GM13976 (cell line): ENCODE measurements at places on chromosomes 11 and 22.

GRCh38 chr11:75557666-75558494 is 4.2 kb upstream of the SERPINH1 start:
- no peak for DNase-seq

- no peak for DNase-seq
Observed at GRCh38 chr11:77617892-77618291, 19.7 kb downstream of the CLNS1A start.

GRCh38 chr11:17385492-17385891 is 3.0 kb downstream of the KCNJ11 start:
- no peak for DNase-seq

DNA sequence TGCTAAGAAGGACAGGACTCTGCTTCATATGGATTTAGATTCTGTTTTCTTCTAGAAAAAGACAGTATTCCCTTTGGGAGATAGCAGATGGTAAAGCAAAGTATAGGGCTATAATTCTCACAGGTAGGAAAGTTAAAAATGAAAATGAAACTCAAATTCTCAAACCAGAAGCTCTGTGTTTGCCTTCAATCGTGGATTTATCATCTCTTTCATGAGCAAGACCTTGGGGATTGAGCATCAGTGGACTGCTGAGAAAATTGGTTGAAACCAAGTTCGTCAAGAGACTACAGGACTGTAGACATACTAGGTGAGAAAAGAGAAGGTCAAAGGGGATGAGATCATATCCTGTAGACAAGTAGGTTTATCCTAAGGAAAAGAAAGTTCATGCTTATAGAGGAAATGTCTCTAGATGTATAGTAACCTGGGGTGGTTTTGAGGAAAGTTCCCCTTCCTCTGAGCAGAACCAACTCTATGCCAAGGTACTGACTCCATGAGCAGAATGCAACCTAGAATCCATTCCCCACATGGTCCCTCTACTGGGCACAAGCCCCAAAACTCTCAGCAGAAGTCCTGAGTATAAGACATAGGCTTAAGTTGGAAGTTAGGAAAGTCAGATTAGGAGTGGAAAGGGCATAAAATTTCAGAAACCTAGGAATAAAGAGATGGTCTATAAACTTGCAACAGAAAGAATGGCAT is 46.5 kb downstream of the SLC5A12 start:
- no peak for DNase-seq

GRCh38 chr22:23395530-23396361 is 184.3 kb downstream of the IGLL1 start:
- peak; percentile 31 for DNase-seq

- no peak for DNase-seq
Observed at GRCh38 chr11:77198440-77198849, 70.4 kb downstream of the MYO7A start.

DNA sequence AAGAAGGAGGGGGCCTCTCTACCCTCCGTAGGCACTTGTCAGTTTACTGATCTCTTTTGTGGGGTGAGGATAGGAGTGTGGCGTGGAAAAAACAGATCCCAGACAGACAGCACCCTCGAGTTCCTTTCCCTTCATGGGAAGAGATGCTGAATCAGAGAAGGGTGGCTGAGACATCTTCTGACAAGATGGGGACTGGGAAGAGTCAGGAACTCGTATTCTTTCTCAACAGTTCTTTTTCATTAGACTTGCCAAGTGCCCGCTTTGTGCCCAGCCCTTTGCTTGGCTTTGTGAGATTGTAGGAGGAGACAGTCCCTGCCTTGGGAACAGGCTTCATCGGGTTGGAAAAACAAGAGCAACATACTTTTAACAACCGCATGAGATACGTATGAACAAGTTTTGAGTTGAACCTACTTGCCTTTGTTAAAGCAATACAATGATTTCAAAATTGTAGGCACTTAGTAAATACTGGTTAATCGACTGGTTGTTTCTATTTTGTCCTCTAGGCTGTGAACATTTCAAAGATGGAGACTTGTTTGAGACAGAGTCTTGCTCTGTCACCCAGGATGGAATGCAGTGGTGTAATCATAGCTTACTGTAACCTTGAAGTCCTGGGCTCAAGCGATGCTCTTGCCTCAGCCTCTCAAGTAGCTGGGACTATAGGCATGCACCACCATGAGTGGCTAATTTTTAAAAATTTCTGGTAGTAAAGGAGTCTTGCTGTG is 1.1 kb downstream of the RRM1 start:
- no peak for DNase-seq

- peak; percentile 78 for DNase-seq
Observed at GRCh38 chr22:40036591-40037225, 42.0 kb downstream of the FAM83F start.

DNA sequence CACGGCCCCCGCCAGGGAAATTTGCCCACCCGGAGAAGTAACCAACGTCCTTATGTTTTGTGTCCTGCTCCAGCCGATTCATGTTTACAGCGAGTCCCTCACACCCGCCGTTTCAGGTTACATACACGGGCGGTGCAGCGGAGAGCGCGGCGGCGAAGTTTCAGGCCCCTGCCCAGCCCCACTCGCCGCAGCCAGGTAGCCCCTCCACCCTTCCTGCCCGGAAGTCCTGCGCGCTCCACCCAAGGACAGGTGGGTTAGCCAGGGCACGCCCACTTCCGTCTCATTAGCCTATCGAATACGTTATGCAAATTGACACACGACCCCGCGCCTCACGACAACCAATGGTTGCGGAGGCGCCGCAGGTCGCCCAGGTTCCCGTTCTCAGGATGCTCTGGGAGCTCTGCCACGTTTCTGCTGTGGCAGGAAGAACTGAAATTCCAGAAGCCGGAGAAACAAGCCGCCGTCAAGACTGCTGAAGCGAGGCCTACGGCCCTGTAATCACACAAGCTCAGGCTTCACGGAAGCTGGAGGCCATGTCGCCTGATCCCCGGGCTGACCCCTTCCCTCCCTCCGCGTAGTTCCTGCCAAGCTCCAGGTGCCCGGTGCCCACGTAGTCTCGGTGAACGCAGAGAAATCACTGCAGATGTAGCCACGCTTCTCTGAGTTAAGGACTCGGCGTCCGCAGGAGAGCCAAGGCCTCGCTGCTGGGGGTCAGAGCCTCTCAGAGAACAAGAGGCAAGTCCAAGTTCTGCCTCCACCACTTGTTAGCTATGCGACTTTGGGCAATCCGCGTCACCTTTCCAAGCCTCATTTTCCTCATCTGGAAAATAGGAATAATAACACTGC is 22.4 kb upstream of the MYH9 start:
- peak; percentile 84 for DNase-seq

- no peak for DNase-seq
Observed at GRCh38 chr11:108818971-108819370, 154.1 kb downstream of the DDX10 start.

GRCh38 chr11:130128626-130129025 is 31.0 kb upstream of the ST14 start:
- no peak for DNase-seq

- no peak for DNase-seq
Observed at GRCh38 chr11:8058216-8058615, 22.8 kb upstream of the TUB start.

DNA sequence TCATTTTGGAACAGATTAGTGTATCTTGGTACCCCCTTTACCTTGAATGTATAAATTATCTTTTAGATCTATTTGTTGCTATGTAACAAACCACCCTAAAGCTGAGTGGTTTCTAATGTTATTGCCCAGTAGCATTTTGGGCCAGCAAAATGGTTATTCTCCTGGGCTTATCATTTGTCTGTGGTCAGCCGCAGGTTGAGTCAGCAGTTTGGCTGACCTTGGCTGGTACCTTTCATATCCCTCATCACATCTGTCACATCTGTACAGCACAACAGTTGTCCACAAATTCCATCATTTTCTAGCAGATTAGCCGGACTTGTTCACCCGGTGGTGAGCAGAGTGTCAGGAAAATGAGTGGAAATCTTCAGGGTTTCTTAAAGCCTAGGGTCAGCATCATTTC is 588.5 kb upstream of the ARHGAP42 start:
- no peak for DNase-seq

GRCh38 chr22:39518996-39519680 is 1.2 kb upstream of the ATF4 start:
- DNase-seq: no peak

GRCh38 chr22:20044495-20045151 is 23.7 kb downstream of the TANGO2 start:
- DNase-seq: no peak

- no peak for DNase-seq
Observed at GRCh38 chr11:17752144-17752543, 17.6 kb downstream of the KCNC1 start.

GRCh38 chr11:113241636-113242054 is 72.7 kb upstream of the TTC12 start:
- DNase-seq: no peak

DNA sequence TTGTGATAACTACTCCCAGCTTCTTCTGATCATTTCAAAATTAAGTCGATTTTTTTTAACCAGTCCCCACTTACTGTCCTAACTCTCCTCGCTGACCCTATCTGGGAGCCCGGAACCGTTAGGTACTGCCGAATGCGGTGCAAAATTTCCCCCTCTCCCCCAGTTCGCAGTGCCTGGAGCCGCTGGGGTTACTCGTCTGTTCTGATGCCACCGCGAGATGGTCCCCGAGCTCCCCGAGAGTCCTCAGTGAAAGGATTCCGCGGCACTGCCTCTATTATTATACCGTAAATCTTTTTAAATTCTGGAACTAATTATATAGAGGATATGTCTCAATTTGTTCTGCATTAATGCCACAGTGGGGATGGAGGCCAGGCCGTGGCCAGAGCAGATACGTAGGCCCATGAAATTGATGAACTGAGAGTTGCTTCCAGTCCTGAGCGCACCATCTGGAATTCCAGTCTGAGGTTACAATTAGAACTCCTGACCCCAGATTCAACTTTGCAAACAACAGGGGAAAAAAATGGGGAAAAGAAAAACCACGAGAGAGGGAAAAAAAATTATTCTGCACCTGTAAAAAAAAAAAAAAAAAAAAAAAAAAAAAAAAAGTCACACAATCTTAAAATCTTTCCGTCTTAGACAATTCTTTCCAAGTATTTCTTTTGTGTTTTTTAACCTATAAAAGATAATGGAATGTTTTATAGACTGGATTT is 4.3 kb upstream of the WT1 start:
- no peak for DNase-seq

- peak; percentile 94 for DNase-seq
Observed at GRCh38 chr11:64240435-64241240, at the start of gene FKBP2. FKBP2 (plus strand) TSS chr11:64241095; CDS start chr11:64242388, 1,293 bp downstream.

- DNase-seq: peak; percentile 48
Observed at GRCh38 chr11:76371170-76371569, 9.8 kb downstream of the THAP12 start.

- DNase-seq: no peak
Observed at GRCh38 chr11:112421879-112422278, 161.2 kb upstream of the PLET1 start.

- no peak for DNase-seq
Observed at GRCh38 chr11:57812634-57813033, 51.0 kb downstream of the CTNND1 start.

DNA sequence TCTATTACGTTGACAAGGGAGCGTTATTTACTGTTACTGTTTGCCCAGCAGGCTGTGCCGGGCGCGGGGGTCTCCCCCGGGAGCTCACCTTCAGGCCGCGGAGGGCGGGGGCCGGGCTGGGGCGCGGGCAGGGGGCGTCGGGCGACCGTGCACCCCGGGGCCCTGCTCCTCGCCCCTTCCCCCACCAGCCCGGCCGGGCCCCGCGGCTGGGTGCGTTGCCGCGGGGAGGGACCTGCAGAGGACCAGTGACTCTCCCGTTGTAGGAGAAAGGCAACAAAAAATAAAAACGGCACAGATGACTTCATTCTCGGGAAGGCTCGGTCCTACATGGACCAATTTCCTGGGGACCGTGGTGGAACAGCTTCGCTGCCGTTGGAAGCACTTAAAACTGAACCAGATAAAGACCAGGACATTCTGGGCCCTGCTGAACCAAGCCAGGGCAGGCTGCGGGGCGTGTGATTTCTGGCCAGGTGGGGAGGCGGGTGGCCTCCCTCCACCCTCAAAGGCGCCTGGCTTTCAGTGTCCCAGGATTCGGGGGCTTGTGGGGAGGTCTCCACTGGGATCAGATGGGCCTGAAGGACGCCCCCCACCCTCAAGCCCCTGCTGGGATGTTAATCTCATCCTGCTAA is 57.4 kb downstream of the IGLL1 start:
- DNase-seq: no peak

DNA sequence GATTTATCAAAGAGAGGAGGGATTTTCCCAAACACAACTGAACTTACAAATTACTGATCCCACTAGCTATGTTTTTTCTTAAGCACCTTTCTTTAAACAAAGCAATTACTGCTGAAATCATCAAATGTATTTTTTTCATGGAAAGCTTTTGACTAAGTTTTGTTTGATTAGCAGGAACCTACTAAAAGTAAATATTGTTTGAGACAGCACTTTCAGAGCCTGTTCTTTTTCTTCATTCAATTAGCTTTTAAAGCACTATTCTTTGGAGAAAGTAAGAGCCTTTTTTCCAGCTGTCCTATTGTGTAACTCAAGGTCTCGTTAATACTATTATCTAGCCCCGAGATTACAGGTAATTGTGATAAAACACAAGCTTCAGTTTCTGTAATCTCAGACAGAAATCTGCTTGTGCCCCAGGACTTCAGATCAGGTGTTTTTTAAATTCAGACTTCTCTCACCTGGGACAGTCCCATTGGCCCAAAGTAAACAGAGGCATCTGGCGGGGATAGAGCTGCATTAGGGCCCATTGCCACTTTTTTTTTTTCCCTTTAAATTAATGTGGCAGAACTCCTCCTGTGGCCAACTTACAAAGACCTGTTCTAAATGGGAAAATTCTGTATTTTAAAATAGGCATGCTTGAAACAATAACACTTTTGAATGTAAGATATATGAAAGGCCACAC is 11.0 kb downstream of the CSTPP1 start:
- DNase-seq: no peak

DNA sequence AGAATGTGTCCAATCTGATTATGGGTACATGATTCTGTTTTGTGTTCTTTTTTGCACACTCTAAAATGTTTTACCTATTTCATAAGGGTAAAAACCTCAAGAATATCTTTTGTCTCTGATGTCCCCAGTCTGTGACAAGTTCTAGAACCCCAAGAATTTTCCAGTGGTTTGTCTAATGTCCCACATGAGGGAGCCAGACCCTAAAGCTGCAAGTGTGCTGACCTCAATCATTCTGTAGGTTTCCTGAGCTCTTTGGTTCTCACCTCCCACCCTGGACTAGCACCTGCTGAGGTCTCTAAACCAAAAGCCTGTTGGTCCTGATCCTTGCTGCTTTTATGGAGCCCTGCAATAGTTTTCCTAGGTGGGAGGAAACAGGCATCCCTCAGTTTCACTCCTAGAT is 149.8 kb upstream of the MPPED2 start:
- no peak for DNase-seq

DNA sequence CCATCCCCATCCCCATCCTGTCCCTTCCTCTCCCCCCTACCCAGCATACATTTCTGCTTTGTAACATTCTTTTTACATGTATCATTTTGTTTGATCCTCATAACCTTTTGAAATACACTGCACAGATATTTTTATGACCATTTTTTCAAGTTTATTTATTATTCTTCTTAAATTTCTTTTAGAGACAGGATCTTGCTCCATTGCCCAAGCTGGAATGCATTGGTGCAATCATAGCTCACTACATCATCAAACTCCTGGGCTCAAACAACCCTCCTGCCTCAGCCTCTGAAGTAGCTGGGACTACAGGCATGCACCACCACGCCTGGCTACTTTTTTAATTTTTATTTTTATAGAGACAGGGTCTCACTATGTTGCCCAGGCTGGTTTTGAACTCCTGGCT is 99.4 kb upstream of the AKIP1 start:
- DNase-seq: no peak
